ENCODE measurements at places on chromosomes 3 and 15.

DNA sequence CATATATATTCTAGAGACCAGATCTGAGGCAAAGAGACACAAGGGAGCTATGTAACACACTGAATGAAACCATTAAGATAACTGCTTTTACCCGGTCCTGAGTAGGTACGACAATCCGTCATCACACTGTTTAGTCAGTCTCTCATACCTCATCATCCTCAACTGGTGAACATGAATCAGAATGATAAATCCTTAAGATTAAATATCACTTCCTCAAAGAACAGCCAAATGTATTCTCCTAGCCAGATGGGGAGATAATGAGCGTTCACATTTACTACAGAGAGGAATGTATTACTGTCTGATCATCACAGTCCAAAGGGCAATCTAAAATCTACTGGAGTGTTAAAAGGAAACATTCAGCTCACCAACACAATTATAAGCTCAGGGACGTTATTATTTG, 319.4 kb upstream of the STAC start:
- peak; percentile 9 for DNase-seq

DNA sequence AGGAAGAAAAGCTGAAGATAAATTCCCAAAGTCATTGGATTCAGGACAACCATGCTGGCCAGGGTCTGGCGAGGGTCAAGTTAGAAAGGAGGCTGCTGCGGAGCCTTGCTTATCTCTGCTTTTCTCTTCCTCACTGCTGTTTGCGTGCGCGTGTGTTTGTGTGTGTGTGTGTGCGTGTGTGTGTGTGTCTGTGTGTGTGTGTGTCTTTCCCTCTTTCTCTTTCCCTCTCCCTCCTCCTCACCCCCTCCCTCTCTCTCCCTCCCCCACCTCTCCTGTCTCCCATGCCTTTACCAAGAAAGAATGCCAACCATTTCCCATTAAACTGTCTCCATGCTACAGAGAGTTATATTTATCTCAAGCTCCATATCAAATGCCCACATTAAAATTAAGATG, at the start of gene COLQ:
COLQ (minus strand) TSS at position 134 of the 393 bp plus-strand sequence; CDS start at position 53, 81 bp downstream.
- DNase-seq: peak; percentile 34

DNA sequence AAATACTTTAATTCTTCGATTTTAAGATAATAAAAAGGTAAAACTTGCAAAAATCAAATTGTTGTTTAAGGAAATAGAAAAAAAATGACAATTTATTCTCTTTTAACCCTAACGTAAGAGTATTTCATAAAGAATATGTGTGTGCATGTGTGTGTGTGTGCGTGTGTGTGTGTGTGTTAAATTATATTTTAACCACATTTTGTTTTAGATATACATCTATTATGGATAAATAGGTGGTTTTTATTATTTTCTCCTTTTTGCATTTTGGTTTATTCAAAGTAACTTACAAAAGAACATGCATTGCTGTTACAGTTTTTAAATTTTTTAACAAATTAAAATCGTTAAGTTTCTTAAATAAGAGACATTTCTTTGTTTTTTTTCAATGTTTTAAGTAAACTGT, 414.4 kb downstream of the NAALADL2 start:
- no peak for DNase-seq

DNA sequence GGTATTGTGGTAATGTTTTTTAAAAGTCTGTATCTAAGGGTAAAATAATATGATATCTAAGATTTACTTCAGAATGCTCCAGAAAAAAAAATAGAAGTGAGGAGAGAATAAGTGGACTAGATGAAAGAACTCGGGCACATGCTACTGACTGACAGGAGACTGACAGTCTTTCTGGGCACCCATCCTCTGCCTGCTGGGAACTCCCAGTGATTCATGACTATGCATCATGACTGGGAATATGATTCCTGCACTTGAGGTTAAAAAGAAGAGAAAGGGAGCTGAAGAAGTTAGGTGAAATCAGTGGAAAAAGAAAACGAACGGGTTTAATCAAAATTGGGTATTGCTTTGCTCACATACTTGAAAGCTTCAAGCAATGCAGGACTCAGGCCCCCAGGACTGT, 35.7 kb upstream of the SPSB4 start:
- DNase-seq: no peak

DNA sequence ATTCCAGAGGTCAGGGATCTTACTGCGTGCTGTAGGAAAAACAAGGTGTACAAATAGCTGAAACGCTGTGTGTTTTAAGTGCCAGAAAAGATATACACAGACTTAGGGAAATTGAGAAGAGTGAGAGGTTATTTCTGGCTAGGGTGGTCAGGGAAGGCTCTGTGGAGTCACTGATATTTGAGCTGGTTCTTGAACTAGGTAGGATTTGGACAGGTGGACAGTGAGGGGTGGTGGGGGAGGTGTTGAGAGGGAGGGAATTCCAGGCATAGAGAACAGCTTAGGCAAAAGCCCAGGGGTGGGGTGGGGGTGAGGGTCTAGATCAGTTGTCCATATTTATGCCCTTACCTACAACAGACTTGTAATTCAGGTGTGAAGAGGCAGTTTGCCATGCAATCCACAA, 7.0 kb downstream of the SEMA6D start:
- DNase-seq: no peak

DNA sequence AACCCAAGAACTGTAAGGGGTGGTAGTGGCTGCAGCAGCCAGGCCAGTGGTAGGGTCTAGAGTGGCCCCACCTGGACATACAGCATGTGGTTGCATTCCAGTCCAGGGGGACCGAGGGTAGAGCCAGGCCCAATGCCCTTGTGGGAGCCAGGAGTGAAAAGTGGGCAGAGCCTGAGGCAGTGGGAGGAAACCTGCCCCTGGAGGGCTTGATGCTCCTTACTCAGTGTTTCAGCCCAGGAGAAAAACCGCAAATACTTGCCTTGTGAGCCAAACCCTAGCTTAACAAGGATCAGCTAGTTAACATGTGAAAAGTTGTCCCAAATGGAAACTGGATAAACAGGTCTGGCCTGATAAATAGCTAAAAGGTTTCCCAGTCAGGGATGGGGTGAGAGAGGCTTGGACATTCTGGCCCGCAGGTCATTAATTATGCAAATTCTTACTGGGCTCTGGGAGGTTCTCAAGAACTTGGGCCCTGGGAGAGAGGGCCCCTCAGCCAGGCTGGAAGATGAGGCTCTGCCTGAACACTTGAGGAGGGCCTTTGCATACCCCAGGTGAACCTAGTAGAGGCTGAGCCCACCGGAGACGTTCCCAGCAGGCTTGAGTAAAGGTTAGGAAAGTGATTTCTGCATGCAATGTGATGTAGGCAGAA, 222.1 kb downstream of the THSD4 start:
- DNase-seq: peak; percentile 35

- peak; percentile 31 for DNase-seq
Measured at GRCh38 chr3:12922306-12922705, 80.9 kb upstream of the RPL32 start.

GRCh38 chr3:140166861-140167599, 232.0 kb downstream of the CLSTN2 start:
- peak; percentile 14 for DNase-seq

- peak; percentile 37 for DNase-seq
Measured at GRCh38 chr3:184608209-184608608, 46.6 kb downstream of the EPHB3 start.

- no peak for DNase-seq
Measured at GRCh38 chr15:75235760-75236729, 22.1 kb upstream of the GOLGA6C start.

GRCh38 chr15:101031213-101031612, 112.1 kb downstream of the LRRK1 start:
- DNase-seq: peak; percentile 15

DNA sequence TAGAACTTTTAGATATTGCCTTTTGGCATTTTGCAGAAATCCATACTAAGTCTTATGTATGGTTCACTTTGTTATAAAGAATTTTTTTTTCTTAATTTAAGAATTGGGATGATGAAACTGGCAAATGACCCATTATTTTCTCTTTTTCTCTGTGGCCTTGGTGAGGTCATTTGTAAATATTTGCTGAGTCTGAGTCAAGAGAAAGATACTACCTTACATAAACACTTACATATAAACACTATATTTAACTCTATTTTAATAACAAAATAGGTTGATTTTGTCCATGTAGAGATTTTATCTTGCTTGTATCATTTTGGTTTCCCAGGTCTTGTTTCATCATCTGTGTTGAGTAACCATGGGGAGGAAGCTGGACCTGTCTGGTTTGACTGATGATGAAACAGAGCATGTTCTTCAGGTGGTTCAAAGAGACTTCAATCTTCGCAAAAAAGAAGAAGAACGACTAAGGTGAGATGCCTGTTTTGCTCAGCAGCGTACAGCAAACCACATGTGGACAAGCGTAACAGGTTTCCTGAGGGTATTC, 91.1 kb downstream of the MYRIP start:
- no peak for DNase-seq

GRCh38 chr3:173778251-173778650, 380.7 kb downstream of the NLGN1 start:
- no peak for DNase-seq

DNA sequence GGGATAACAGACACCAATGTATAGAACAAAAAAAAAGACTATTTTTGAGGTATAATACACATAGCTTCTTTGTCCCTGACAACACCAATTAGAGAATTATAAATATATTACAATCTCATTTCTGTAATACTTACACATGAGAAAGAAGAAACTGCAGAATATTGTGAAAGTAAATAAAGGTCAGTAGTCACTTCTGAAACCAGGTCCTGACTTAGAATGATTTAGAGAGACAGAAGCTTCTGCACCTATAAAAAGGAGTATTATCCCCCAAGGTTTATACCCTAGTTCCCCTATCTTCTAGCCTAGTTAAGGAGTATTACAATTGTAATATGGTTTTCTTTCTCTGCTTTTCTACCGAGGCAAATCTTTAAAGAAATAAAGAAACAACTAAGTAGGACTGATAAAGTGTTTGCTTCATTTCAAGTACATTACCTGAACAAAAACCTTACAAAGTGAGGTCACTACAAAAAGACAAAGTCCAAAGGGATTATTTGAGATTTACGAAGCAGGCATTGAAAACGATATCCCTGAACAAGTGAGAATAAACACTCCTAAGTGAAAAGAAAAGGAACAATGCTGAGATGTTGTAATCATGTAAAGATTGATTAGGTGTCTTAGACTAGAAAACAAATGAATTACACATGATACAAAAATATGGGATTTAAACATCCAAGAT, 103.0 kb downstream of the GBE1 start:
- DNase-seq: no peak

GRCh38 chr3:148955544-148956346, 35.6 kb upstream of the GYG1 start:
- DNase-seq: peak; percentile 90

DNA sequence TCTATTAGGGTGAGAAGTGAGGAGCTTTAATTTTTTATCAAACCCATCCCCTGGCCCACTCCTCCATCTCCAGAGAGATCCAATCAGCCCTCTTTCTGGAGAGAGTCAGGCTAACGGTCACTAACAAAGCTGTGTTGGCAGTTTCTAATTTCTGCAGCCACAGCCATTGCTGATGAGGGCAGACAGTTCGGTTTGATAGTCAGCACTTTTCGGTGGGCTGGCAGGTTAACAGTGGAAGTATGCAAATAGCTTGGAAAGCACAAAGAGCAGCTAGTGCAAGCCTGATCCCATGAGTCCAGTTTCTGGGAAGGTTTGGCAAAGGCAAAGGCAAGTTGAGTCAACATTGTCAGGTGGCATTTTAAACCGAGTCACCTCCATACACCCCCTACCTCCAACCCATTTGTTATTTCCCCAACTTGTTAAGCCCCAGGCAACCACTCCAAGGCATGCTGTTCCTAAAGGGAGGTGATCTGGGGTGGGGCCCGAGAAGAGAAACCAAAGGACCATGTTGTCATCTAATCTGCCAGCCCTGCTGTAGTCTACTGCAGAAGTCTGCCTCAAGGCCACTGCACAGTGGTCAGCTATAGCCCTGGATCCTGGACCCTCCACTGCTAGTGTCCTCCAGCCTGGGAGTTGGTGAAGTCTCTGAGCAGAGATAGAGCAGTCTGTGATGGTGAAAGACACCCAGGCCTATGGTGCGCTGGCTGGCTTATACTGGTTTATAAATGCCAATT, 1.7 kb downstream of the CCR1 start:
- DNase-seq: no peak

DNA sequence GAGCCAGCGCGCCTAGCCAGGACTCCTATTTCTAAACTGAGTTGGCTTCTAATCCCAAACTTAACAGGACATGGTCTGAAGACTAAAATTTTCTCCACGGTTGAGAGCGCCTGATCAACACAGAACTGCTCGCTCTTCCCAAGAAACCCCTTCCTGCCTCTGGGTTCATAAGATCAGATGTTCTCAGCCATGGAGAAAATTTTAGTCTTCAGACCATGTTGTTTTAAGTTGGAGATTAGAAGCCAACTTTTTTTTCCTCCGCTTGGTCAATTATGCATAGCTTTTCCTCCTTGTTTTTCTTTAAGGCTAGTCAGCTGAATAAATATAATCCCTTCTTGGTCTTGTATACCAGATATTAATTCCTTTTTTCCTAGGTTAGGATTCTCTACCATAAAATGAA, 356.6 kb upstream of the ADAMTS9 start:
- no peak for DNase-seq

- DNase-seq: no peak
Measured at GRCh38 chr3:156218353-156218744, 98.0 kb downstream of the KCNAB1 start.
